ENCODE measurements at places on chromosomes 1 and 21.

DNA sequence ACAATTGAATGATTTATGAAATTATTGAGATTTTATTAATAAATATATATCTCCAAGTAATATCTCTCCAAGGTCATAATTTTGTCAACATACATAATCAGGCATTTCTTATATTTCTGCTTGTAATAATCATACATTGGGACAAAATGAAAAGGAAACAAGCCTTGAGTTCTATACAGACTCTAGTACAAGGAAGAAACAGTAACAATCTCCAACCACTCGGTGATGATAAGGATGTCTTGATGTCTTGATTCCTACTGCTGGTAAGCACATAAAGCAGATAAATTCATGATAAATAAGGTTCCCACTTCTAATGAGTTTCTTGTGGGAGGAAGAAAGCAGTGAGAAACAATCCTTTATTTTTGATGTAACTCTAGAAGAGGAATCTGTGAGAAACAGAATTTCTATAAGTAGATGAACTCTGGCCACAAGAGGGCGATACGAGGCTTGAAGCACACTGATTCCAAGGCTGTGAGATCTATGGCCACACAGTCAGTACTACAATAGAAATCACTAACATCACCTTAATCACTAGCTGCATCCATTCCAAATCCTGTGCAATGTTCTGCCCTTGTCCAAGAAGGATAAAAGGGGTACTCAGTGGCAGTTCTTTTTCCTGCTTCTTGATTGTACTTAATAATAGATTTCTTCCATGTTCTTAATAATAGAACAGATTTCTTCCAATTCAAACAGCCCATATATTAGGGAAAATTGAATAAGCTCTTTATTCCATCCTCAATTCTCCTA, 41.4 kb upstream of the LRRC8B start:
- peak; percentile 53 for DNase-seq

GRCh38 chr1:212125654-212126053, 90.1 kb downstream of the DTL start:
- DNase-seq, result no peak

DNA sequence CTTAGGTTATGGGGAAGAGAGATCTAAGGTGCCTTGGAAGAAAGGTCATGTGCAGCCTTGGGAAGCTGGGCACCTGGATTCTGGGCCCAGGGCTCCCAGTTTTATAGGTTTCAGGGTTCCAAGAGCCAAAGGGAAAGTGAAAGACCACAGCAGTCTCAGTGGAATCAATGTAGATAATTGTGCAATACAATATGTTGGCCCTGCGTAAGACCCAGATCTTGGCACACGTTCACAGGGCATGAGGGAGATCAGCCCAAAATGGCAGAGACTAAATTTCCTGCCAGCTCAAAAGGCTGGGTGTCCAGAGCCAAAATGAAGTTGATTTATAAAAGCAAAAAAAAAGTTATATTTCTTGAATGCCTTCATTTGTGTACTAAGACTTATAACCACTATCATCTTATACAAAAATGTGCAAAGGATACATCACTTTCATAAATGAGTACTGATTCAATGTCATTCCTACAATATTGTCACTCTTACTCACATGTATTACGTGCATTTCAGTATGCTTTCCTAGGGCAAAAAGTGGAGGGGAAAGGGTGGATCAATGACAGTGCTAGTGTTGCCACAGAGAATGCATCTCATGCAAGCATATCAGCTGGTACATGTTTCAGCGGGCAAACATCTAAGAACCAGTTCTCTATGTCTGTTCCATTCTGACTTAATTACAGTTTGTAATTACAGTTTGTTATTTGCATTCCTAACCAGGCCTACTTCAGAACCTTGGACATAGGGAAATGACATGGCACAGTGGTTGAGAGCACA, 22.5 kb upstream of the NPL start:
- DNase-seq, result no peak

GRCh38 chr1:243582326-243582725, 267.7 kb downstream of the AKT3 start:
- DNase-seq, result no peak

GRCh38 chr1:196649990-196650389, 1.9 kb upstream of the CFH start:
- DNase-seq, result no peak

- no peak for DNase-seq
Measured at GRCh38 chr1:12177156-12177998, 10.6 kb downstream of the TNFRSF1B start.

GRCh38 chr1:23638188-23638619, 53.4 kb upstream of the RPL11 start:
- no peak for DNase-seq

GRCh38 chr1:246144931-246145330, 362.1 kb downstream of the SMYD3 start:
- no peak for DNase-seq

DNA sequence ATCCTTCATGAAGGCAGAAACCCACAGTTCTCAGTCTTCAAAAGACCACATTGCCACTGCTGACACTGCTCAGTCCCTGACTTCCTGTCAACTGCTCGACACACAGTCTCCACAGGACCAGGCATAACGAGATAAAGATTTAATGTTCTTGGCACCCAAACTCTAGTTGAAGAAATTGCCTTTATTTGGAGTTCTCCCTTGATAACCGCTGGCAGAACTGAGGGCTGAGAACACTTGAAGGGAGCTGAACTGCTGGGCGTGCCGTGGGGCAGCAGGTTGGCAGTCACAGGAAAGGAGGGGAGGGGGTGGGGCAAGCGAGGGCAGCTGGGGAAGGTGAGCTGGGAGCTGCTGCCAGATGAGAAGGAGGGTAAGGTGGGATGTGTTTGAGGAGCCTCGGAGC, 15.9 kb downstream of the HENMT1 start:
- peak; percentile 5 for DNase-seq

- DNase-seq, result no peak
Measured at GRCh38 chr1:207423560-207424292, 30.4 kb upstream of the CR2 start.

GRCh38 chr1:76317299-76317900, 242.9 kb downstream of the ST6GALNAC3 start:
- DNase-seq, result no peak

DNA sequence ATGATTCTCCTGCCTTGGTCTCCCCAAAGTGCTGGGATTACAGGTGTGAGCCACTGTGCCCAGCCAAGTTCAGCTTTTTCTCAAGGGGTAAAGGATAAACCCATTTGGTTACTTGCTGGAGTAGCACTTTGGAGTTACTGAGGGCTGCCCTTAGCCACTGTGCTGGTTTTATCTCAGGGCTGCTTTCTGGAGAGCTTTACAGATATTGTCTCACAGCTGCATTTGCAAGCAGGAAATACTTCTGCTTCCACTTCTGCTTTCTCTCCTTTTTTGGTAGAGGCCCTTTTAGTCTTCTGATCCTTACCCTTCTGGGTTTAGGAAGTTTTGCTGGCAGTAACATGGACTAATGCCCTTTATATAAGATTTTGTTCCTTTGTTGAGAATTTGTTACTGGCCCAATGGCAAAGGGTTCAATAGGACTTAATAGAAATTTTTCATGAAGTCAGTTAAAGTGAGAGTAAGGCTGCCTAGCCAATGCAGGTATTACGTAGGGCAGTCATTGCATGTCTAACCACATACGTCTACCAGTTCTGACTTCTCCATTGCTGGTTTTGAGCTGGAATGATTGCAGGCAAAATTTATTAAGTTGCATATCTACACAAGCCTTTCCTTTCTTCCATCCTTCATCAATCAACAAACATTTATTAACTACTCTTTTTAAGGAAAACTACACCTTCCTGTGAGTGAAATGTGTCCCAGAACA, 24.4 kb downstream of the CAP1 start:
- no peak for DNase-seq

DNA sequence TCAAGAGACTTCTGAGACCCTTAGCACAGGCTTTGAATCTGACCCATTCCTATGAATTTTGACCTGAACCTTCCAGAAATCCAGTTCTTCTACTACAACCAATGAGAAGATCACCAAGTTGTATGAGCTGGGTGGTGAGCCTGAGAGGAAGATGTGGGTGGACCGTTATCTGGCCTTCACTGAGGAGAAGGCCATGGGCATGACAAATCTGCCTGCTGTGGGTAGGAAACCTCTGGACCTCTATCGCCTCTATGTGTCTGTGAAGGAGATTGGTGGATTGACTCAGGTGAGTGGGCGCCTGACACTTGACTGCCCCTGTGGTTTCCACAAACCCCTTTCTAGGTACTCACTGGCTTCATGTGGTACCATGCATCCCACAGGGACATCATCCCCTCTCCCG, 20.0 kb upstream of the PIGV start:
- no peak for DNase-seq

- no peak for DNase-seq
Measured at GRCh38 chr1:164638492-164639202, 79.7 kb downstream of the PBX1 start.

- DNase-seq, result no peak
Measured at GRCh38 chr1:168091063-168091462, 45.7 kb downstream of the GPR161 start.

DNA sequence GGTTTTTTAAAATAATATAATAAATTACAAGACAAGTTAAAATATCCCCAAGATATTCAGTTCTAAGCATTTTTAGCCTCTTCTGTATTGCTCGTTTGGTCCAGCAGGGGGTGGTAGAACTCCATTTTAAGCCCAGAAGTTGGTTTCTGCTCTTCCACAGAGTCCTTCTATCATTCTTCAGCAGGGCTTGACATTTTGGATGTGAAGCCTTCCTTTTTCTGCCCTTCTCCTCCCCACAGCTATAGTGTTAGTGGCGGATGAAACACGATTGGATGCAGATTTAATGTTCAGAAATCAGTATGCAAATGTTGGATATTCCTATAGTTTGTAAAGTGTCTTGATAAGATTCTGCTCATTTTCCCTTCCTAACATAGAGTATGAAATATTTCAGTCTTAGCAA, 1.4 kb downstream of the NCAM2 start:
- no peak for DNase-seq

- no peak for DNase-seq
Measured at GRCh38 chr1:6866825-6867224, 81.6 kb downstream of the CAMTA1 start.

DNA sequence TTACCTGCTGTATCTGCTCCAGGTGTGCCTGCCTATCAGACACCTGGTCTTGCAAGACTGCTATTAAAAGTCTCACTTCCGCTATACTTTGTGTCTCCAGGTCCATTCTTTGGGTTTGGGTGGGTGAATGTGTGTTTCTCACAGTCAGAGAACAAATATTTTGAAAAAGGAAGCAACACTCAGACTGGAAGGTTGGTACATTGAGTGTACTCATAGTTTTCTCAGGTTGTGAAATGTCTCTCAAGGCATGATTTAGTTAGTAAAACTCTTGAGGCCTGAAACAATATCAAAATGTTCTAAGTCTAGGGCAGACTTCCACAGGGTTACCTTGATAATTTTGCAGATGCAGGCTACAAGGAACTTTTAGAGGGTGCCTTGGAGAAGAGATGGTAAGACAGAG, 429.9 kb upstream of the ZRANB2 start:
- DNase-seq, result no peak

DNA sequence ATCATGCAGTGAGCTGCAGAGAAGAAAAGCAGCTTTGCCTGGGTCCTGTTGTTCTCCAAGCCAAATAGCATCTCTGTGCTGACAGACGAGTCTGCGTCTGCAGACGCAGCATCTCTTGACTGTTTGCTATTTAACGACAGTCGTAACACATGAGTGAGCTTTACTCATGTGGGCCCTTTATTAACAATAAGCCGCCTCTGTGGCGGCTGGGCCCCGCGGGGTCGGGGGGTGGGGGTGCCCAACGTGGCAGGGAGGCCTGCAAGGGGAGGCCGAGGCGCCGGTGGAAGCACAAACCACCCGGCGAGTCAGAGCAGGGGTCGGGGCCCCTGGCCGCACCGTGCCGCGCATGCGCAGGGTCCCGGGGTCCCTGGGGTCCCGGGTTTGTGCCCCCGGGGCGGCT, 435.1 kb downstream of the KIF26B start:
- DNase-seq, result no peak

- DNase-seq, result no peak
Measured at GRCh38 chr1:165862448-165862847, 35.0 kb downstream of the UCK2 start.

DNA sequence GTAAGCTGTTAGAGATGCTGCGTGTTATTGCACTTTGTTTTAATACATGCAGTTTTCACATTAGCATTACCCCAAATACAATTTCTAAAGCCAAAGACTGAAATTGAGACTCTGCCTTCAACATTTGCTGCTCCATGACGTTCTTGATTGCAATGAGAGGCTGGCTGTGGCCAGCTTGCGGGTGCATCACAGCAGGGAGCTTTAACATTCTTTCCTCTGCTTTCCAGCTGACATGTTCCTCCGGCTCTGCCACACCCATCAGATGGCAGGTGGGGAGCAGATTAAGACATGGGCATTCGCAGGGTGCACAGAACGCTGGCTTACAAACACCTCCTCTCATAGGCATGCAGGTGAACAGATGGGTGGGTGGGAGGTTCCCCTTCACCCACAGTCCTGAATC, 314.1 kb downstream of the DISC1 start:
- no peak for DNase-seq

DNA sequence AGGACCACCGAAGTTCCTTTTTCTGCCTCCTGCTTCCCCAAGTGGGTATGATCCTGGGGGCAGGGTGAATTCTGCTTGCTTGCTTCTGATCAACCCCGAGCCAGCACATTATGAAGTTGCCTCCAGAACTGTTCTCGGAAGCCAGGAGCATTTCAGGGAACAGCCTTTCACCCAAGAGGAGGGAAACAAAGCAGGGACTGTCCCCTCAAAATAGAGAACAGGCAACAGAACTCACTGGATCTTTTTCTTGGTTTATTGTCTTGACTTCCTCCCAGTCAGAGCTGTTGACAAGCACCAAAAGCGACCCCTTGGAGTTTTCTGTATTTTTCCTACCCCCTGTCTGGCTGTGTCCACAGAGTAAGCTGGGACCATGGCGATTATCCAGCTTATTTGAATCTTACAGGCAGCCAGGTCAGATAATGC, 258.3 kb upstream of the SGIP1 start:
- DNase-seq, result peak; percentile 46

DNA sequence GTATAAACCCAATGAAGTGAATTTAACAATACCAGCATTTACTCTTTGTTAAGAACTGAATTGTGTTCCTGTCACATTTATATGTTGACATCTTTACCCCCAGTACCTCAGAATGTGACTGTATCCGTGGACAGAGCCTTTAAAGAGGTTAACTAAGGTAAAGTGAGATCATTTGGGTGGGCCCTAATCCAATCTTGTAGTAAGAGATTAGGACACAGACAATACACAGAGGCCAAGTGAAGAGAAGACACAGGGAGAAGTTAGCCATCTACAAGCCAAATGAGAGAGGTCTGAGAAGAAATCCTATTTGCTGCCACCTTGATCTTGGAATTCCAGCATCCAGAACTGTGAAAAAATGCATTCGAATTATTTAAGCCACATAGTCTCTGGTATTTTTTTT, 22.9 kb upstream of the WARS2 start:
- no peak for DNase-seq
